Suprapubic skin (tissue), 4 donors: ENCODE measurements at places on chromosomes 2 and 18.
A peak's percentile ranks its signal among the peaks of the same experiment; 100 is the strongest.

- DNase-seq = no peak
These were observed 3.7 kb upstream of the LIMS2 start for GRCh38 chr2:127678991-127679390.

GRCh38 chr2:241267249-241268067 is 48.0 kb downstream of the HDLBP start:
- DNase-seq = no peak

GRCh38 chr18:24595561-24596031 is 135.2 kb downstream of the HRH4 start:
- DNase-seq = no peak

GRCh38 chr2:152594792-152595191 is 122.5 kb downstream of the PRPF40A start:
- DNase-seq = peak; percentile 78

DNA sequence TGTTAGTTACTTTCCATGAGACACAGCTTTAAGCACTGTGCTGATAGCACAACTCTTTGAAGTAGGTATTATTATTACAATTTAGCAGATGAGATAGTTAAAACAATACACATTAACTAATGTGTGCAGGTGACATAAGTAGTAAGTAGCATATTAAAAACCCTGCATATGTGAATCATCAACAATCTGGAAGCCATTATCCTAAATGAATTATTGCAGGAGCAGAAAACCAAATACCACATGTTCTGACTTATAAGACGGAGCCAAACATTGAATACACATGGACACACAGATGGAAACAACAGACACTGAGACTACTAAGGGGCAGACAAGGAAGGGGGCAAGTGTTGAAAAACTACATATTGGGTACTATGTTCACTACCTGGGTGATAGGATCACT is 300.3 kb upstream of the GULP1 start:
- no peak for DNase-seq

GRCh38 chr18:7332452-7332851 is 101.6 kb downstream of the LRRC30 start:
- DNase-seq = no peak
